NK-92 treated with Interleukin-12 subunit alpha and Interleukin-12 subunit beta, amount 100 ng/mL, for 24 hours (cell line): ENCODE measurements at places on chromosomes 16 and 17.

DNA sequence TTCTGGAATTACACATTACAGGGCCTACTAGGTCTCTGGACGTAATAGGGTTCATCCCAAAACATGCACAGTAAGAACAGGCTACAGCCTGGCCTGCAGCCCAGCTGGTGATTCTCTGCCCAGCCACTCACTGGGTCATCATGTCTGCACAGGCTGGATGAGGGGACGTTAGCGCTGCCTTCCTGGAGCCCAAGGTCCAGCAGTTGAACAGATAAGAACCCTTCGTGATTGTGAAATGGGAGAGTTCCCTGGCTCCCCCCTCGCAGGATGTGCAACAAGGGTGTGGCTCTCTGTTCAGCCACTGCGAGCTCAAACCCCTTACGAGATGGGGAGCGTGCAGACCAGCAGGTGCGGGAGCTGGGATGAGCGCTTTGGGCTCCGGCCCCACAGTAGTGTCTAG is 200.0 kb upstream of the CDH5 start:
- DNase-seq: no peak

DNA sequence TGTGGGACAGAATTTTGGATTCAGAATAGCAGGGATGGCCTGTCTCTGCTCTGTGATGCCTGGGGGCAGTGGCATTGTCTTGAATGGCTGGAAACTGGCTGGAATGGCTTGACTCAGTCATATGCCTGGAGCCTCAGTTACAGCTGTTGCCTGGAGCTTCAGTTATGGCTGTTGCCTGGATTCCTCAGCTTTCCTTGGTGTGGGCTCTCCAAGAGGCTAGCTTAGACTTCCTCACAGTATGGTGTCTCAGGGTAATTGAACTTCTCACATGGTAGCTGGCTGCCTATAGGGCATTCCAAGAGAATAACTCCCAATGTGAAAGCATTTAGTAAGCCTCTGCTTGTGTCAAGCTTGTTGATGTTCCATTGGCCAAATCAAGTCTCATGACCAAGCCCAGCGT is 21.1 kb downstream of the KRT23 start:
- no peak for DNase-seq

- no peak for DNase-seq
These were observed 232.4 kb downstream of the CCDC182 start for GRCh38 chr17:57512691-57513090.

GRCh38 chr16:81006211-81006812 is 373 bp downstream of the CMC2 start:
- peak; percentile 65 for DNase-seq

GRCh38 chr17:1561420-1562175 is 994 bp downstream of the PITPNA start:
- no peak for DNase-seq

DNA sequence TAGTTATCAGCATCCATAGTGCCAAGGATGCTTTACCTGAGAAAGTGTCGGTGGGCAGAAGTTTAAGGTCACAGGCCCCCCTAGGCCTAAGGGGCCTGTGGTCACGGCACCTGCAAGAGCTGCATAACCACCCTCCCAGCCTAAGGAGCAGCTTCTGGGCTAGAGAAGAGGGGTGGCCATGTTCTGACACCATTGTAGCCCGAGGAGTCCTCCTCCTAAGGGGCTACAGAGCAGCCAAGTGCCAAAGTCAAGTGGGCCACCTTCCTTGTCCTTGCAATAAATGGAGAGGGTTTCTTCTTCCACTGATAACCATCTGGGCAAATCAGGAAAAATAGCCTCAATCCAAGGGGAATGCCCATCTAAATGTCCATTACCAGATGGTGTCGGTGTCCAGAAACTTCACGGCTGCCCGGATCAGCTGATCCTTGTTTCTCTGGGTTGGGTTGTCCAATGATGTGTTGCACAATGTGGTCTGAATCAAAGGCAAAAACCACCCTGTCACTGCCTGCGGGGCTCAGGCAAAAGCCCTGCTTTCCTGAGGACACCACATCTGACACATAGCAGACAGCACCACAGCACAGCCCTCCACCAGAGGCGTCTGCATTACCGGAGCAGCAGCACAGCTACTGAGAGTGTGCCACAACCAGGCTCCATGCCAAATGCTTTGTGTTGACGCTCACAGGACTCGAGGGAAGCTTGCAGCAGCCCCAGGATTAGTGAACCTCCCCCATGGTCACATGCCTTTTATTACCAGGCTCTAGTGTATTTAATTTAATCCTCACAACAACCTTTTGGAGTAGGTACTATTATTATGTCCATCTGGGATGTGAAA is 12.8 kb downstream of the ATPAF2 start:
- DNase-seq: no peak

GRCh38 chr16:71473891-71474290 is 11.8 kb upstream of the ZNF23 start:
- DNase-seq: no peak

DNA sequence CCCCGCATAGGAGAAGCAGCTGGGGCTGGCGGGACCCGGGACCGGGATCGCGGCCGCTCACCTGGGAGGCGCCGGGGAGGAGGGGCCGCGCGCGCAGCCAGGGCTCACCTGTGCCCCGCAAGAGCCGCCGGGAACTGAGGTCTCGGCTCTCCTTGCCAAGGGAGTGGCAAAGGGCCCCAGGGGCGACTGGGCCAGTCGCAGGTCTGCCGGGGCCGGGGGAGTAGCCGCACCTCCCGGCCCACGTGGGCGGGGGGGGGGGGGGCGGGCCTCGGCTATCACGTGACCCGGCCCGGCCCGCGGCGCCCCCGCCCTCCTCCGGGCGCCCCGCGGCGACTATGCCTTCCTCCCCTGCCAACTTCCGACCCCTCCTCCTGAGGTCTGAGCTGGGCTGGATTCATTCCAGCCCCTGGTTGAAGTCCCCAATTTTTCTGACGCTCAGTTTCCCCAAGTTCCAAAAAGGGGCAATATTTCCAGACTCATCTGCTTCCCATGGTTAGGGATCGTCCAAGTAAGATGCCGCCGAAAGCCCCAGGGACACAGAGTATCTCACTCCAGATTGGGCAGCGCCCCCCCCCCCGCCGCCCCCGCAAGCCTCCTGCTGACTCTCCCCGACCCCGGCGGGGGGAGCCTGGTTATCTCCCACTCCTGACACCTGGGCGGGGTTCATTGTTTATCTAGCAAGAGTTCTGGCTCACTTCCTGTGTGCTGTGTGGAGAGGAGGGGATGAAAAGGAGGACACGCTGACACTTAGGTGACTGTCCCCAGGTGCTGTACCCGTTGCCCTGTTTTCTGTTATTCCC is at the start of gene TMC6:
TSS of gene TMC6 (minus strand) at position 205 of the 800 bp plus-strand sequence. CDS start 1,923 bp downstream, outside the sequence.
- DNase-seq: peak; percentile 67

- no peak for DNase-seq
These were observed 415 bp downstream of the XYLT1 start for GRCh38 chr16:17470182-17470907.

GRCh38 chr16:88768071-88768783 is 16.8 kb downstream of the PIEZO1 start:
- no peak for DNase-seq

DNA sequence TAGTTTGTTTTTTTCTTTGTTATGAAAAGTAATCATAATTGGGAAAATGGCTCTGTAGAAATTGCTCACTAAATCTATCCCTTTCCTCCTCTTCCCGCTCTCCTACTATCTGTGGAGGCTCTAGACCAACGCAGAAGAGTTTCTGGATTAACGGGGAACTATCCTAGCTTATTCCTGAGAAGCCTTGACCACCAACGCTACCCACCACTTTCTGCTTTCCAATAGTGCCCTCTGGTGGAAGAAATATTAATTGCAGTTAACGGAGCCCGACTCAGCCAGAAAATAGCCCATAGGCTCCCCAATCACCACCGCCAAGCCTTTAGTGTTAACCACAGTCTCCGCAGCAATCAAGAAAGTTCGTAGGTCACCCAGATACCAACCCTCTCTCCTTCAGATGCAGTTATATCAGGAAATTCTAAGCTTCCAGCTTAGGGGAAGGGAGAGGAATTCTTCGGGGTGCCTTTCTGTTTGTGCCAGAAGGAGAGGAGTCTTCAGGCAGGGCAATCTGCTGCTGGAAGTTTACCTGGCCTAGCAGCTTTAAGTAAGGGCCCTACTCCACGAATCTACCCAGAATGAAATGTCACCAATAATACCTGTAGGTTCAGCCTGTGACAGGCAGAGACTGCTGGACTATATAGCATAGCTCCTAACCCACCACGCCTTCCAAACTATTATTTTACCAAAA is 23.0 kb upstream of the NSRP1 start:
- DNase-seq: peak; percentile 9

- no peak for DNase-seq
These were observed at the start of gene NDRG4 for GRCh38 chr16:58499615-58500351. TSS of gene NDRG4 (plus strand) at chr16:58500143. CDS start at chr16:58500249, 106 bp downstream.

DNA sequence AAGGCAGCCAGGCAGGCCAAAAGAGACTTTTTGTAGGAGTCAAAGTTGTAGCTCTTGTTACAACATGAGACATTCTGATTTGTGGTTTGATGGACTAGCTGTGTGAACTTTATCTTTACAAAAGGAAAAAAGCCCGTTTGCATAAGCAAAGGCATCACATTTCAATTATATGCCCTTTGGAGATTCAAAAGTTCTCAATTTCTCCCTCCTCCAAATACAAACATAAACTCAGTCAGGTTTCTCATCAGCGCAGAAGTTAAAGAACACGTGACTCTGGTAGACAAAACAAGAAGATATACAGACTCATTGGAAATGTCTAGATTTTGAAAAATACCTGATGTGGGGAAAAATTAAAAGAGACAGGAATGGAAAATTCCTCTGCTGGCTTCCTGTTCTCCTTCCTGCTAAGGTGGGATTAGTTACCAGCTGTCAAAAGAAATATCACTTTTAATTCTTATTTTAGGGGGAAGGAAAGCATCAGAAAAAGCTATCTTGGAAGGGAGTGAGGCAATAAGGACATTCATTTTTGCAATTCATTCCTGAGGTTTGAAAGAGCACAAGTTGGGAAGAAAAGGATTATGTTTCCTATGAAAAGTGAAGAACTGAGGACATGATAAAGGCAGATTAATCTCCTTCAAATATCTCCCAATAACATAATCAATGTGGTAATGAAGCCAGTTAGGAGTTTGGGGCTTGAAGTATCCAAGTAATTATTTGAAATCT is 4.6 kb upstream of the KCNJ16 start:
- DNase-seq: no peak

GRCh38 chr17:57723427-57724025 is 21.6 kb downstream of the CCDC182 start:
- no peak for DNase-seq

DNA sequence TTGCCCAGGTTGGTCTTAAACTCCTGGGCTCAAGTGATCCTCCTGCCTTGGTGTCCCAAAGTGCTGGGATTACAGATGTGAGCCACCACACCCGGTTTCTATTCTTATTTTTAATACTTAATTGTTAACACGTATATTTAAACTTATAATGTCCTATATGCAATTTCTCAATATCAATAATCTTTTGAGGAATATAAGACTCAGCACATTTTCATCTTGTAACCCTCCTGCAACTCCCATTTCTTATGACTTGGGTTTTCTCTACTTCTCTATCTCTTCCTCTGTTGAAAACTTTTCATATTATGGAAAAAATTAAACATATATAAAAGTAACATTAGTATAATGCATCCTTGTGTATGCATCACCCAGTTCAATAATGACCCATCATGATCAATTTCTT is 150.7 kb downstream of the PRKCB start:
- no peak for DNase-seq

GRCh38 chr17:50191359-50192143 is 9.9 kb downstream of the COL1A1 start:
- no peak for DNase-seq

- no peak for DNase-seq
These were observed 593 bp downstream of the GFER start for GRCh38 chr16:1984347-1985225.

GRCh38 chr16:88566158-88566557 is 4.0 kb upstream of the ZC3H18 start:
- no peak for DNase-seq

DNA sequence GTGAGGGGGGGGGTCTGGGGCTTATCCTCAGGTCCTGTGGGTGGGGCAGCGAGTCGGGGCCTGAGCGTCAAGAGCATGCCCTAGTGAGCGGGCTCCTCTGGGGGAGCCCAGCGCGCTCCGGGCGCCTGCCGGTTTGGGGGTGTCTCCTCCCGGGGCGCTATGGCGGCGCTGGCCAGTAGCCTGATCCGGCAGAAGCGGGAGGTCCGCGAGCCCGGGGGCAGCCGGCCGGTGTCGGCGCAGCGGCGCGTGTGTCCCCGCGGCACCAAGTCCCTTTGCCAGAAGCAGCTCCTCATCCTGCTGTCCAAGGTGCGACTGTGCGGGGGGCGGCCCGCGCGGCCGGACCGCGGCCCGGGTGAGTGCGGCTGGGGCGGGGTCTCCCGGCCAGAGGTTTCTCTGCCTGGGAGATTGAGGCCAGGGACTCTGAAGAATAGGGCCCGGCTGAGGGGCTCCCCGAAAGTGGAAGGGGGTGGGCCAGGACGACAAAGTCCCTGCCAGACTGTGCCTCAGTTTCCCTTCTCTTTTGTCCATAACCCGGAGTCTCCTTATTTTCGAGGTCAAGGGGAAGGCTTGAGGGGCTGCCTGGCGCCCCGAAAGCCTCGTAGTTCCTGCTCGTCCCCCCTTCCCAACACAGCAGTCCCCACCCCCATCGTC is at the start of gene FGF11:
TSS of gene FGF11 (plus strand) at position 51 of the 651 bp plus-strand sequence. CDS start at position 160, 109 bp downstream.
- DNase-seq: no peak

- DNase-seq: no peak
These were observed 236.7 kb upstream of the CIBAR2 start for GRCh38 chr16:85348911-85349334.

DNA sequence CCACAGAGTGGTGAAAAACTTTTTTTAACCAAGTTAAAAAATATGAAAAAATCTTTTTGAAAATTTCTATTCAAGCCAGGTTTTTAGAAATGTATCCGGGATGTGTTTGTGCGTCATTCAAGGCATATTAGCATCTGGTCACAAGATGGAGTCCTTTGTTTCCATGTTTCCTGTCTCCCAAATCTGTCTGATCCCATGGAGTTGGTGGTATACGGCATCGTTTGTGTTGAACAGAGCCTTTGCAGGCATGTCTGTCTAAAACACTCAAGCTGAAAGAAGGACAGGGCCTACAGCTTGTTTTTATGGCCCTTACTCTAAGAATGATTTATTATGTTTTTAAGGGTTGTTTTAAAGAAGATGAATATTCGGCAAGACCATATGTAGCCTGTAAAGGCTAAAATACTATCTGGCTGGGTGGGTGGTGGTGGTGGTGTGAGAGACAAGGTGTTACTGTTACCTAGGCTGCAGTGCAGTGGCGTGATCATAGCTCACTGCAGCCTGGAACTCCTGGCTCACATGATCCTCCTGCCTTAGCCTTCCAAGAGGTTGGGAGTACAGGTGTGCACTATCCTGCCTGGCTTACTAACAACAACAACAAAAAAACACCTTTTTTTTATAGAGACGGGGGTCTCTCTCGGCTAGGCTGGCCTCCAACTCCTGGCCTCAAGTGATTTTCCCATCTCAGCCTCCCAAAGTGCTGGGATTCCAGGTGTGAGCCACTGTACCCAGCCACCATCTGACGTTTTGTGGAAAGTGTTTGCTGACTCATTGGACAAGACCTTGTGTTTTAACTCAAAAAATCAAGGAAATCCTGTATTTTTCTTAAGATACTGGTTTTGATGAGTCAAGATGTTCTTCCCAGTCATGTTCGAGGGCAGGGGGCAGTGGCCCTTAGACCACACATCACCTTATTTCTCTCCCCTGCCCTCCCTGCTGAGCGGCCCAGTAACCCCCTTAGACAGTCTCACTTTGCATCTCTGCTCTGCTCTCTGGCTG is 52.2 kb downstream of the NDE1 start:
- no peak for DNase-seq

GRCh38 chr17:9487406-9487805 is 88.2 kb downstream of the STX8 start:
- no peak for DNase-seq

GRCh38 chr16:67516296-67517154 is 12.1 kb upstream of the RIPOR1 start:
- DNase-seq: no peak
